ENCODE measurements at places on chromosomes 7 and 10.

DNA sequence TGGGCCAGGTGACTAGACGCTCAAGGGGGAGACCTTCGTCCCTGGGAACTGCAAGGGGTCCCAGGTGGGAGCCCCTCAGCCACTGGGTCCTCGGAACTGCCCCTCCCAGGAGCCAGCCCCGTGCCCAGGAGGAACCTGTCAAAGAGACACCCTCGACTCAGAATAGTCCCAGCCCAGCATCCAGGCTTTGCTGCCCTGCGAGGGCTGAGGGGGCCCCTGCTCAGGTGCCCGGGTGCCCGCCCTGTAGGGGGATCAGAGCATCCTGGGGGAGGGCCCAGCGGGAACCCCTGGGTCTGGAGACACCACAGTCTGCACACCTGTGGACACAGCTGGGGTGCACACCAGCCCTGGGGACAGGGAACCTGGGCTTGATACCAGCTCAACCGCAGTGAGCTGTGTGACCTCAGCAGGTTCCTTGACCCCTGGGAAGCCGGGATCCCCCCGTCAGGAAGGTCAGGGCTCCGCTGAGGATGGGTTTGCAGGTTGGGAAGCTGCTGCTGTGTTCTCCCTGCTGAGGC is 407 bp downstream of the ELN start:
- no peak for DNase-seq

- DNase-seq = no peak
These were observed 111.8 kb downstream of the OAT start for GRCh38 chr10:124306922-124307371.

DNA sequence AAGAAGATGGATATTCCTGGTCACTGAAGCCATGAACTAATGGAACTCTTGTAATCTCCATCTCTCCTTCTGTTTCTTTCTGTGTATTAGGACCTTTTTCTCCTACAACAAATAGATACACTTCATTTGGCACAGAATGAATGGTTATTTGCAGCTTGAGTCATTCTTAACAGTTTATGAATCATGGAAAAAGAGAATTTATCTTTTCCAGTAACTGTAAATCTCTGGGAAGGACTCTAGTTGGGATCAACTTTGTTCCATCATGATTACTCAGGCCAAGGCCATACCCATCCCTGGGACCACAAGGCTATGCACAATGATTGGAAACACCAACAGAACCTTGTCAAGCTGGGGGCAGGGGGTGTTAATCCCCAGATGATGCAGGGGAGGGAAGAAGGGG is 36.1 kb upstream of the MDFIC start:
- no peak for DNase-seq

GRCh38 chr7:126948664-126949063 is 304.1 kb downstream of the GRM8 start:
- DNase-seq = no peak

GRCh38 chr7:132249256-132249971 is 326.9 kb downstream of the PLXNA4 start:
- no peak for DNase-seq

DNA sequence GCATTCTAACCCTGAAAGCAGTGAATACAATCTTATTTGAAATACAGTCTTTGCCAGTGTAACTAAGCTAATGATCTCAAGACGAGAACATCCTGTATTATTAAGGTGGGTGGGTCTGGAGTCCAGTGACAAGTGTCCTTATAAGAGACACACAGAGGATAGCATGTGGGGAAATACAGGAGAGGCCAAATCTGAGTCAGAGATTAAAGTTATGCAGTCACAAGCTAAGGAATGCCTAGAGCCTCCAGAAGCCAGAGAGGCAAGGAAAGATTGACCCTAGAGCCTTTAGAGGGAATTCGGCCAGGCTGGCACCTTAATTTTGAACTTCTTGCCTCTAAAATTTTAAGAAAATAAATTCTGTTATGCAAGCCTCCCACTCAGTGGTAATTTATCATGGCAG is 87.5 kb upstream of the HGF start:
- no peak for DNase-seq

- no peak for DNase-seq
These were observed 2.0 kb downstream of the BAZ1B start for GRCh38 chr7:73519867-73520672.

DNA sequence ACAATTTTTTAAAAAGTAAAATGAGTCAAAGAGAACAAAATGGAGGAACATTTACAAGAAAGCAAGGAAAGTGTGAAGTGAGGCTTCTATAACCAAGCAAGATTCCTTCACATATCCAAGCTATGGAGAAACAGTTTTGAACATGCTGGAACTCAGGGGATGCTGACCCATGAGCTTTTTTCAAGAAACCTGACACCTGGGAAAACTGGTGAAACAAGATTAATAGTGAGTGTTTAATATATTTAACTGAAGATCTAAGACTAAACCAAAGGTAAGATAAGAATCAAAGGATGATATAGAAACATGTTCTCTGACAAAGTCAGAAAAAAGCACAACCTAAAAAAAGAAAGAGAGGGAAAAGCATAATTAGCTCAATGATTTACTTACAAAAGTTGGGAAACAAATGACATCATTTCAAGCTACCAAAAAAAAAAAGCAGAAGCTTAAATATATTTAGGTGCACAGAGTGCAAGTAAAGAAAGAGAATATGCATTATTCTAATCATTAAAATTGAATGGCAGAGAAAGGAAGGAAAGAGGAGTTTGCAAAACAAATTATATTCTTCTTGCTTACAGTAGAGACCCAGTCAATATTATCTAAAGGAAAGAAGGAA is 24.9 kb downstream of the C7orf25 start:
- no peak for DNase-seq

GRCh38 chr10:79463578-79464496 is 18.4 kb upstream of the ZCCHC24 start:
- no peak for DNase-seq

DNA sequence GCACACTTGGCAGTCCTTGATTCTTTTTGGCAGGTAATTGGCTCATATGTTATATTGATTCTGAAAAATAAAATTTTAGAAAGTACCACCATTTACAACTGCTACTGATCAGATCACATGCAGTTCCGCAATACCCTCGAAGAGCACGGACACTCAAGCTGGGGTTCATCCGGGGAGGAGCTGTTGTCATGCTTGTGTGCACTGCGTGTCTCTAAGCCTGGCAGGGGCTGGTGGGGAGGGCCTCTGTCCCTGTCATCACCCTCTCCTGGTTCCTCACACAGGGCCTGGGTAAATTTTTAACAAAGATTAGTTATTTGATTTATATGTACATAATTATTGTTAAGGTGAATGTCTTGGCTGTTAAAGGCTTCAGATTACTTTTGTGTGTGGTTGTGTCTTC is 45.2 kb downstream of the TRRAP start:
- DNase-seq = no peak

DNA sequence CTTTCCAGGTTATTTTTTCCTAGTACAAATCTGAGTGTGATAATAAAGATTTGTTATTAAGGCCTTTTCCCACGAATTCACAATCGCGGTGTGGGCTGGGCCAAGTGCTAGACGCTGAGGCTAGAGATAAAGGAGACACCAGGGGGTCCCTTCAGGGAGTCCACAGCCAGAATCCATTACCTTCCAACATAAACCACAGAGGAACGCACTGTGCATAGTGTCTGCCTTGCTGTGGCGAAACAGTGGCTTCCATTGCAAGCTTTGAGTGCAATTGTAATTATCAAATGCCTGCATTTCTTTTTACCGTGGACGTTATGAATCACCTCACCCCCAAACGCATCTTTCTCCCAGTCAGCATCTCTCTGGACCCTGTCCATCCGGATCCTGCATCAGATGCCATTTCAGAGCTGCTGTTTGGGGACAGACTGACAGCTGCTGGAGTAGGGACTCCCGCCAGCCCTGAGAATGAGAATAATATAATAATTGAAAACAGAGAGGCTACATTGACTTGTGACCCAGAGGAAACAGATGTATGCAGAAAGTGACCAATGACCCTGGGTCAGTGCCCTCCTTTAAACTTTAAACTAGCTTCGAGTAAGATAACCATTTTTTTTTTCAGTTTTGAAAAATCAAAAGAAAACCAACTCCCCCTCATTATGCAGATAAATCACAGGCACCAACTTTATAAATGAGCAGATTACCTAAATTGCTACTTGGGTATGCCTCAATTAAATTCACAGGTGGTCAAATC is 456.2 kb upstream of the NRP1 start:
- DNase-seq = peak; percentile 48

GRCh38 chr7:98995111-98995510 is 116.8 kb downstream of the TRRAP start:
- no peak for DNase-seq

- DNase-seq = no peak
These were observed 95.0 kb downstream of the KLF6 start for GRCh38 chr10:3689871-3690510.

GRCh38 chr10:86712317-86712707 is 44.0 kb downstream of the LDB3 start:
- no peak for DNase-seq

- DNase-seq = no peak
These were observed 2.4 kb downstream of the ALOX5 start for GRCh38 chr10:45376371-45376801.

- peak; percentile 89 for DNase-seq
These were observed 189.6 kb downstream of the TNS3 start for GRCh38 chr7:47392241-47392759.

GRCh38 chr7:95311389-95311788 is 12.9 kb downstream of the PON1 start:
- DNase-seq = no peak

GRCh38 chr10:119049361-119049760 is 19.8 kb downstream of the NANOS1 start:
- no peak for DNase-seq

DNA sequence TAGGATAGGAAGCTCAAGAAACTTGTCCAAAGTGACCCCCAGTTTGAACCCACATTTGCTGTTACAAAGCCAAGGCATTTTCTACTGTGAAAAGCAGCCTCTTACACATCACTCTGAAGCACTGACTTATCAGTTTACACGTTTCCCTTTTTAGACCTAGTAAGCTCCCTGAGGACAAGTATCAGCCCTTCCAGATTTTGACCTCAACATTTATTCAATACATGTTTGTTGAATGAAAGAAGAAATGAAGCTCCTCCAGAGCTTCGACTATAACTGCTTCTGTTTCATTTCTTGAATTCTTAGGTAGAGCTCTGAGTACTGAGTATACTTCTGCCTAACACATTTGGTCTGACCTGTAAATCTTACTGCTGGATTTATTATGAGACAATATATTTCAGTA is 2.7 kb downstream of the WASL start:
- no peak for DNase-seq

- no peak for DNase-seq
These were observed 151.4 kb downstream of the CDK14 start for GRCh38 chr7:90747516-90747915.

DNA sequence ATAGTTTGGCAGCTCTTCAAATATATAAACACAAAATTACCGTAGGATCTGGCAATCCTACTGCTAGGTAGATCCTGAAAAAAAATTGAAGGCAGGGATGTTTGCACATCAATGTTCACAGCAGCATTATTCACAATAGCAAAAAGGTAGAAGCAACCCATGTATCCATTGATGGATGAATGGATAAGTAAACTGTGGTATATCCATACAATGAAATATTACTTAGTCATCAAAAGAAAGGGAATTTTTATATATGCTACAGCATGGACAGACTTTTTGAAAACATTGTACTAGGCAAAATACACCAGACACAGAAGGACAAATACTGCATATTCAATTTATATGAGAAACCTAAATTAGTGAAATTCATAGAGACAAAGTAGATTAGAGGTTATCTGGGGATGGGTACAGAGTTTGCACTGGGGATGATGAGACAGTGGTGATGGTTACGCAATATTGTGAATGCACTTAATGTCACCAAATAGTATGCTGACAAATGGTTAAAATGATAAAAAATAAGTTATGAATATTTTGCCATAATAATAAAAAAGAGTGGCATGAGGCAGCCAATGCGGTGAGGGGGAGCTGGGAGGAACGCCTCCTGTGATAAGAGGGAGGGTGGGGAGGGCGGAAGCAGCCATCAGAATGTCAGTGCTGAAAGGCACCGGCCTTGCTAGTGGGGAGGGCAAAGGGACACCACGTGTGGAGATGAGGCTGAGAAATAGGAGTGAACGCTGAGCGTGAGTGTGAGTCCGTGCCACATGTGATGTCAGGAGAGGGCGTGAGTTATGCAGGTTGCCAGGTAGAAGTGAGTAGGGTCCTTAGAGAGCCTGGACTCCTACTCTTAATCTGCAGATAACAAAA is 386.1 kb upstream of the PODXL start:
- DNase-seq = no peak

Data from spinal cord (tissue), 10 donors.